Stimulated activated CD8-positive, alpha-beta memory T cell treated with anti-CD3 and anti-CD28 coated beads, Interleukin-12 subunit alpha, Interleukin-12 subunit beta, amount 100 ng/mL, for 1 hour (primary cell): ENCODE measurements at places on chromosomes 6 and 20.

- DNase-seq: no peak
Measured at GRCh38 chr20:50269091-50270033, 78.7 kb downstream of the CEBPB start.

GRCh38 chr6:38039502-38039901 lies 220.0 kb downstream of the ZFAND3 start:
- no peak for DNase-seq

GRCh38 chr6:334536-335510 lies 42.5 kb downstream of the DUSP22 start:
- DNase-seq: no peak

DNA sequence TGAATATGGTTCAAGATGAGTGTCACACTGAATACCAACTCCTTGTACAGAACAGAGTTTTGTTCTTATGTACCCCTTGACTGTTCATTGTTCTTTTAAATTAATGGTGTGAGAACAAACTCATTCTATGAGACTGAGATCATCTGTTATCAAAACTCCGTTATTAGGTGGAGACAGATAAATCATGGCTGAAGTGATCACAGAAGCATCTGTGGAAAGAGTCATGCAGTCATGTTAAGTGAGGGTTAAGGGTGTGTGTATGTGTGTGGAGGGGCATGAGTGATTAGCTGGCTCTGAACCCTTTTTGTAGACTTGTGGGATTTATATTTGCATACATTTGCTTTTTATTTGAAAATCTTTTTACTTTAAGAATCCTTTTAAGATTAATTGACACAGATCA lies 24.7 kb downstream of the ADGRG6 start:
- DNase-seq: no peak

DNA sequence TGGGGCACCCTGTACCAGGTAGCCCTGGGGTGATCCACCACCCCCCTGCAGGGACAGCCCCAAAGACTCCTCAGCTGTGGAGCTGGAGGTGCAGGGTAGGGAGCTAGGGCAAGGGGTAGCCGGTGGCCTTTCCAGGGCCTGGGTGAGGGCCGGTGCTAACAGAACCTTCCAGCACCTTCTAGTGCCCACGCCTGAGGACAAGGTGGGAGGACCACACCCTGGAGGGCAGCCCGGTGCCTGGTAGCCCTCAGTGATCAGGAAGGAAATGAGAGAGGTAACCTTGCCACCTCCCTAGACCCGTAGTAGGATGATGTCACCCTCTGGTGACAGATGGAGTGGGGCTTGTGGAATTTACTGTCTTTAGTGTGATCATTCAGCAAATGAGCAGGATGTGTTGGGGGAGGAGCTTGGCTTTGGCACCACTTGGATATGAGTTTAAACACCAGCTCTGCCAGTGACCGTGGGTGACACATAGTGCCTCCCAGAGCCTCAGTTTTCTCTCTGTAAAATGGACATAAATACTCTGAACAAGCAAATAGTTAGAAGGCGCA lies 187.7 kb downstream of the NFATC2 start:
- DNase-seq: no peak

GRCh38 chr6:5958921-5959320 lies 47.8 kb downstream of the NRN1 start:
- DNase-seq: no peak

- DNase-seq: no peak
Measured at GRCh38 chr6:85610182-85610895, 16.7 kb upstream of the SNX14 start.

- DNase-seq: no peak
Measured at GRCh38 chr20:24403406-24403805, 66.0 kb upstream of the SYNDIG1 start.

GRCh38 chr6:130150906-130151305 lies 71.8 kb downstream of the SAMD3 start:
- no peak for DNase-seq

- no peak for DNase-seq
Measured at GRCh38 chr6:10617008-10617696, 77.3 kb downstream of the C6orf52 start.

DNA sequence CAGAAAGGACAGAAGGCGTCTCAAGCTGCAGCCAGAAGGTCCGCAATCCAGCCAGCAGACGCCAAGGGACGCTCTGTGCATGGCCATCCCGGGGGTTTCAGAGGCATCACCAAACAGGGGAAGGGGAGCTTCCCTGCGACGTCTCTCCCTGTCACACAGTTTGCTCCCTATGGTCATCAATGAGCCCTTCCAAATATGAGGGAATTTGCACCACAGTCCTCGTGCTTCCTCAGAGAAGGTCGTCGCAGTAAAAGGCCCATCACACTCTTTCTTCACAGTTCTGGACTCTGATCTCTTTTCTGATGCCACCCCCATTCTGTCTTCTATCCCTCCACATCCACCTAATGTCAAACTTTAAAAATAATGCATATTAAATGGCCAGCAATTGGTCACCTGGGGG lies 10.2 kb upstream of the FOXC1 start:
- DNase-seq: no peak

DNA sequence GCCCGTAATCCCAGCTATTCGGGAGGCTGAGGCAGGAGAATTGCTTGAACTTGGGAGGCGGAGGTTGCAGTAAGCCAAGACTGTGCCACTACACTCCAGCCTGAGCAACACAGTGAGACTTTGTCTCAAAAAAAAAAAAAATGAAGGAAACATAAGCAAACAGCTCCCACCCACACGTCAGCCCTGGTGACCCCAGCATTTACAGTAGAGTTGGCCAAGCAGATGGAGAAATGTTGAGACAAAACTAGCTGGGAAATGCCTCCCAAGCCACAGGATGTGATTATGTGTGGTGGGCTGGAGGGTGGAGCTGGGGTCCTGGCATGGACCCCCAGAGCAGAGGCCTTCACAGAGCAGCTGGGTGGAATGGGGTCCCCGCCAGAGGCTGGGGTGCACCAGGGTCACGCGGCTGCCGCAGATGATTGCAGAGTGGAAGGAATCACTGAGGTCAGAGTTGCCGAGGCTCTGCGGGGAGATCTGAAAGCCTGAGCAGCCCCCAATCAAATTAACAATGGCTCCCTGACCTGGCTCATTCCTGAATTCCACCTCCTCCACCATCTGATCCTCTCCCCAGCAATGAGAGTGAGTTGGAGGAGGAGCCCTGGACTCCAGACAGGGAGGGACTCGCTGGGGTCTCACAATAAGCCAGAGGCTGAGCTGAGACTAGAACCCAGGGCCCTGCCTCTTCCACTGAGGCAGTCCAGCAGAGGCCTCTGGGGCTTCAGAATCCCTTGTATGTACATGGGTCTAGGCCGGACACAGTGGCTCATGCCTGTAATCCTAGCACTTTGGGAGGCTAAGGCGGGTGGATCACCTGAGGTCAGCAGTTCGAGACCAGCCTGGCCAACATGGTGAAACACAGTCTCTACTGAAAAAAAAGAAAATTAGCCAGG lies 34.7 kb upstream of the TGM2 start:
- no peak for DNase-seq

- DNase-seq: no peak
Measured at GRCh38 chr20:8428988-8429387, 296.9 kb downstream of the PLCB1 start.

GRCh38 chr20:38067717-38068365 lies 34.3 kb downstream of the RPRD1B start:
- DNase-seq: no peak
